ENCODE measurements at places on chromosomes 16 and 17.

DNA sequence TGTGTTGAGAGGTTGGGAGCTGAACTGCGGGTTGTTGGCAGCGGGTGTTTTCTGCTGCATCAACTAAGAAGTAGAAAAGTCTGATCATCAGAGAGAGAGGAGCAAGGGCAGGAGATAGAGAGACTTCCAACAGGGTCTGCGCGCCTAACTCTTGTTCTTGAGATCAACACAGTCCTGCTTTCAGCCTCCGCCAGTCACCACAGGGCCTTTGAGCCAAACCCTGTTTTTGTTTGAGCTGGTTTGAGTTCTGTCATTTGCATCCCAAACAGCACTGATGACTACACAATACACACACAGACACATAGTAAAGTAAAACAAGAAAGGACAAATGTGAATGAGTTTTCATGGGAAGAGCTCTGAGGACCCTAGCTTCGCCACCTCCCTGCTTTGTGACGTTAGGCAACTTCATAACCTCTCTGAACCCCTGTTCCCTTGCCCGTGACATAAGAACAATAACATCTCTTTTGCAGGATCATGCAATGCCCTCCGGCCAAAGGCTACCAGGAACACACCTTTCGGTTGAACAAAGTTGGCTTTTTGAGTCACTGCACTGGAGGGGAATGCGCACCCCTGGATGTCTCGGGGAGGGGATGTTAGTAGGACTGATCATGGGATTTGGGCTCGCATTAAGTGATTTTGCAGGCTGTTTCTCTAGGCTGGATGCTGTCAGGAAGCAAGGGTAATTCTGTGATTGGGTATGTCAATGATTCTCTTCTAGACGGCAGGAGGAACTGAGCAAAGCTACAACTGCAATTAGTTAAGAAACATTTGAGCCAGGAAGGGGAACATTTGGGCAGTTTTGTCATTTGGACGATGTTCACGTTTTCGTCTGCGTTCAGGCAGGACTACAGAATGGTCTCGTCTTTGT lies 92.3 kb downstream of the C16orf78 start:
- no peak for DNase-seq

GRCh38 chr17:8859804-8860430 lies 7.6 kb downstream of the PIK3R6 start:
- DNase-seq = no peak

- DNase-seq = no peak
Observed at GRCh38 chr17:44749980-44750318, 8.8 kb upstream of the ADAM11 start.

GRCh38 chr16:84825896-84826557 lies 6.2 kb downstream of the CRISPLD2 start:
- no peak for DNase-seq

DNA sequence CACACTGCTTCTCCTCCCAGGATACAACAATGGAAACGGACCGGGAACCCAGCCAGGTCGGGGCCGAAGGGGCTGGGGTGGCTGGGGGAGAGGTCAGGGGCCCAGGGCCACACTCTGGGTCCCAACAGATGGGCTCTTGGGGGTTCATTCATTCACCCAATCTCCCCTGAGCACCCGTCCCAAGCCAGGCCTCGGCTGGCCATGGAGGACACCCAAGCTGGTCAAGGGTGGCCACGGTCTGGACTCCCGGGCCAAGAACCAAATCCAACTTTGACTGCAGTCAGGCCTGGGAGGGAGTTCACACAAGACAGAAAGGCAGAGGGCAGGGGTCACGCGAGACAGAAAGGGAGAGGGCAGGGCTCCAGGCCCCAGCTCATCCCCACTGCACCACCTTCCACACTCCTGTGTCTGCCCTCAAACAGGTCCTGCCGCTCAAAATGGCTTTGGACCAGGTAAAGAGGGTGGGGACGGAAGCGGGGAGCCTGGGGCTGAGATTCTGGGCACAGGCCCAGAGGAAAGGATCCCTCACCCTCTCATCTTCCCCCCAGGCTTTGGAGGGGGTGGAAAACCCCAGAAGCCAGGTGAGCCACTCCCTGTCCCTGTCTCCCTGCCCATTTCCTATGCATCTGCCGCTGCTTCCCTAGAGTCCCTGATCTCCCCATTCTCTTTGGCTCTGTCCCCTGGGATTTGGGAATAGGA lies 12.3 kb upstream of the PKMYT1 start:
- no peak for DNase-seq

GRCh38 chr17:45430738-45431530 lies 1.7 kb downstream of the ARHGAP27 start:
- DNase-seq = no peak

- DNase-seq = no peak
Observed at GRCh38 chr17:44258811-44259351, 9.1 kb downstream of the SLC4A1 start.

DNA sequence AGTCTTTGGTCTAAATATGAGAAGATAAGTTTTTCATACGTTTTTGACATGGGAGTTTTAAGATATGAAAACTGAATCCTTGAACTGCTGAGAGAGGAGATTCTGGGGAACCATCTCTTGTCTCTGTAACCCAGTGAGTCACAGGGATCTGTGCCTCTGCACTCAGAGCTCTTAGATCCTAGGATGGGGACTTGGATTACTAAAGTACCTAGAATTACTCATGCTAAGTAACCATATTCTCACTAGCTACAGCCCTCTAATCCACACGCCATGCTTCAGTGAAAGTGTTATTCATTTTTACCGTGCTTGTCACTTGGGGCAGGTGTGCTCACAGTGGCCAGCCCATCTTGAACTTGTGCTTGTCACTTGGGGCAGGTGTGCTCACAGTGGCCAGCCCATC lies 2.0 kb downstream of the MRM3 start:
- DNase-seq = no peak

- no peak for DNase-seq
Observed at GRCh38 chr17:50211249-50212120, 10.1 kb upstream of the COL1A1 start.

DNA sequence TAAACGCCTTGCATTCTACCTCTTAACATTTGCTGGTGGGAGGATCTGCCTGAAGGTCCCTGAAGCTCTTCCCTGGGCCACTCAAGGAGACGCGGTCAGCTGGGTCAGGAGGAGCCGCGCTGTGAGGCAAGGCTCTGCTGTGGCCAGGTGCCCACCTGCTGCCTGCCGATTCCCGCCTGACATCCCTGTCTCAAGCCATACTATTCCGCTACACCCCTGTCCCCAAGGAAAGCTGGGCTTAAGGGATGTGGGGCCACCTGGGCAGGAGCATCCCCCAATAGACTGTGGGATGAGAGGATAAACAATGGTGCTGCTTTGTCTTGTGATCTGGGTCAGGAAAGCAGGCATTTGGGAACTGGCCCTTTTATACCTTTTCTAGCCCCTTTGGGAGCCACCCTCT lies 5.1 kb downstream of the TPPP3 start:
- no peak for DNase-seq

- no peak for DNase-seq
Observed at GRCh38 chr16:20393801-20394577, 10.5 kb downstream of the PDILT start.

GRCh38 chr17:39700148-39700987 lies 504 bp downstream of the ERBB2 start:
- DNase-seq = no peak

DNA sequence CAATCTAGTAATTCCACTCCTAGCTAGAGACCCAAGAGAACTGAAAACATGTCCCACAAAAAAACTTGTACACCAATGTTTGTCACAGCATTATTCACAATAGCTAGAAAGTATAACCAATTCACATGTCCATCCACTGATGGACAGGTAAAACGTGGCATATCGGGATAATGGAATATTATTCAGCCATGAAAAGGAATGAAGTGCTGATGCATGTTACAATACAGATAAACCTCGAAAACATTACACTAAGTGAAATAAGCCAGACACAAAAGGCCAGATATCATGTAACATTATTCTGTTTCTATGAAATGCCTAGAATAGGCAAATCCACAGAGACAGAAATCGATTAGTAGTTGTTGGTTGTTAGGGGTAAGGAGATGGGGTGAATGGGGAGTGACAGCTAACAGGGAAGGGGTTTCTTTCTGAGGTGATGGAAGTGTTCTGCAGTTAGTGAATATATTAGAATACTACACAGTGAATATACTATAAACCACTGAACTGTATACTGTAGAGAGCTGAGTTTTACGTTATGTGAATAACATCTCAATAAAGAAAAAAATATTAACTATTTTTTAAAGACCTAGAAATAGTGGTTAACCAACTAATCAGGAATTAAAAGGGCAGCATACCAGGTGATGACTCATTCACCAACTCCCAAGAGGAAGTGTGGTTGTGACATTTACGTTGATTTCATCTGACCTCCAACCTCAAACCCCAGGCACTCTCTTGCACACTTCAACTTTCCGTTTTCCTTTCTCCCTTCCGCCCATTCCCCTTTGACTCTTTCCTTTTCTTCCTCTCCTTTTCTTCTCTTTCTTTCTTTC lies 48.6 kb downstream of the GAS7 start:
- DNase-seq = no peak

DNA sequence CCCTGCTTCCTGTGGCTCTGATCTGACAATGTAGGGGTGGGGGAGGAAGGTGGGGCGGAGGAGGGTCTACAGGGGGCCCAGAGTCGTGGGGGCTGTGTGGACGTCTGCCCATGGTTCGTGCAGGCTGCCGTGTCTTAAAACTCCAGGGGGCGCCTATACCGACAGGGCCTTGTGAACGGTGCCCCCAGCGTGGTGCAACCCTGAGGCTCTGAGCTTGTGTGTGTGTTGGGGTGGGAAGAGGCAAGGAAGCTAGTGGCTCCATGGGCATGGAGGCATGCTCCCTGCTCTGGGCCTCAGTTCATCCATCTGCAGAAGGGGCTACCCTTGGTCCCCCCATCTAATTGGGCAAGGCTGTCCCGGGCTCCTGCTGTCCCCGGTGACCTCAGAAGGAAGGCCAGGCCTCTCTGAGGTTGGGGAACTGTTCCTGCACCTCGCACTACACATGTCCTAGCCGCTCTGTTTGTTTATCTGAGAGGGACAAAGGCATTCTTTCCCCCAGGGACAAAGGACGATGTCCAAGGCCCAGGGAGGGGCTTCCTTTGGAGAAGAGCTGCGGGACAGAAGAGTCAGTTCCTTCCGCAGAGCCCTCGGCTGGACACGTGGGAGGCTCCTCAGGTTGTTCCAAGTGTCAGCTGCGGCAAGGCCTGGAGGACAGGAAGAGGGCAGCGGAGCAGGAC lies 13.5 kb downstream of the CA4 start:
- no peak for DNase-seq

- DNase-seq = no peak
Observed at GRCh38 chr16:12620150-12620549, 183.5 kb downstream of the CPPED1 start.

DNA sequence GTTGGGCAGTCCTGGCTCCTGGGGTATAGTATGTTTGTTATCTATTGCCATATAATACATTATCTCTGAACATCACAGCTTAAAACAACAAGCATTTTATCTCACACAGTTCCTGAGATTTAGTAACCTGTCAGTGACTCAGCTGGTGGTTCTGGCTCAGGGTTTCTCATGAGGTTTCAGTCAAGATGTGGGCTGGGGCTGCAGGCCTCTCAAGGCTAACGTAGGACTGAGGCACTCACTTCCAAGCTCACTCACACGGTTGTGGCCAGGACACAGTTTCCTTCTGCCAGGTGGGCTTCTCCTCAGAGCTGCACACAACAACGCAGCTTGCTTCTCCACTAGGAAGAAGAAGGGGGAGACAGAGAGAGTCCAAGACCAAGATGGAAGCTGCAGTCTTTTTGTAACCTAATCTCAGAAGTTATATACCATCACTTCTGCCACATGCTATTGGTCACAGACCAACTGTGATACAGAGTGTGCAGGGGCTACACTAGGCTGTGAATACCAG lies 10.3 kb upstream of the MED13 start:
- no peak for DNase-seq

- DNase-seq = no peak
Observed at GRCh38 chr17:77490361-77491183, 349.8 kb downstream of the SEC14L1 start.

DNA sequence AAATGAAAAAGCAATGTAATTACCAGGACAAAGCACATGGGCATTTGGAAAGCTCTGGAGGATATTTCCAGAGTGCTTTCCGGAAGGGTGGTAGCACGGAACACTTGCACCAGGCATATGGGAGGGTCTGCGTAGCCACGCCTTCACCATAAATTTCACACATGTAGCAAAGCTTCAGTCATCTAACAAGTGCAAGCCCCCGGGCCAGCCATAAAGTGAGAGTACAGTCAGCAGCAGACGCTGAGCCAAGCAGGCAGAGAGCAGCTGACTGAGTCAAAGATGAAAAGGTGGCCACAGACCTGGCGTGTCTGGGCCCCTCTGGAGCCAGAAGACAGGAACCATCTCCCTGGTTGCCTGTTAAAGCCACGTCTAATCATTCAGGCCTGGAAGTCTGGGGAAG lies 130.6 kb downstream of the SEC14L1 start:
- DNase-seq = no peak

DNA sequence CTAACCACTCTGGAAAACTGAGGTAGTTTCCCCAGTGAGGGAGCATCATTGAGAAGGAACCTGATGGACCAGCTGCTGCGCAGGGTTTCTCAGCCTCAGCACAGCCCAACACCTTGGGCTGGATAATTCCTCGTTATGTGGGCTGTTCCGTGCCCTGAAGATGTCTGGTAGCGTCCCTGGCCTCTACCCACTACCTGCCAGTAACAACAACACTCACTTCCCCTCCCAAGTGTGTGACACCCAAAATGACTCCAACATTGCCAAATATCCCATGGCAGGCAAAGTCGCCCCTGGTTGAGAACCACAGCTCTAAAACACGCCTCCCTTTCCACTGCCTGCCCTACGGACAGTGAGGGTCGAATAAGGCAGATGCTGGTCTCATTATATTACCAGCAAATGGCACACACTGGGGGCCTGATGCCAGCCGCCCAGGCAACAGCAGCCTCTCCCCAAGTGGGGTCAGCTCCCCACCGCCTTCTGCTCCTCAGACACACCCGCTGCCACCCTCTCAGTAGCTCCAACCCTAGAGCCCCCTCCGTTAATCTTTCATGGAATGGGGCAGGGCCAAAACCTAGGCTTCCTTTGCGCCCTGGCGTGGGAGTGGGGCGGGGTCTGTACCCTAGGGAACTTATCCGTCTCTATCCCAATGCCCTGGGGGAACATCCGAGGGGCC lies 1.0 kb downstream of the RHBDF2 start:
- DNase-seq = no peak

GRCh38 chr17:16989953-16990860 lies 18.3 kb upstream of the TNFRSF13B start:
- DNase-seq = no peak

- no peak for DNase-seq
Observed at GRCh38 chr17:77598241-77598620, 360.3 kb upstream of the TNRC6C start.

DNA sequence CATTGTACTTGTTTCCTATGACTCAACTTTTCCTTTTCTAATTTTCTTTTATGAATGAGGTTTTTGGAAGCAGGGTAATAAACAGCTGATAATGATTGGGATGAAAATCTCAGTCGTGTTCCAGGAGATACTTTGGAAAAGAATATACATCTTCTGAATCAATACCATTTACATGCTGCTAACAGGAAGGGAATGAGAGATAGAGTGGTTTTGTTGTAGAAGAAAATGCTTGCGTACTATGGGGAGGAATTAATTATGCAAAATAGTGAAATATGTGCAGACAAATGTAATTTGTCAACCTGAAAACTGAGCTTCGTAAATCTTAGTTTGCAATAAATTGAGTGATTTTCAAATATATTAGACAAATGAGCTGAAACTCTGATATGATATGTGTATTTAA lies 24.0 kb upstream of the SHISA6 start:
- DNase-seq = no peak

Measured in stimulated activated CD8-positive, alpha-beta memory T cell treated with anti-CD3 and anti-CD28 coated beads, Interleukin-2, amount 100 ng/mL, for 48 hours (primary cell).